ENCODE measurements at places on chromosomes 1 and 21.

DNA sequence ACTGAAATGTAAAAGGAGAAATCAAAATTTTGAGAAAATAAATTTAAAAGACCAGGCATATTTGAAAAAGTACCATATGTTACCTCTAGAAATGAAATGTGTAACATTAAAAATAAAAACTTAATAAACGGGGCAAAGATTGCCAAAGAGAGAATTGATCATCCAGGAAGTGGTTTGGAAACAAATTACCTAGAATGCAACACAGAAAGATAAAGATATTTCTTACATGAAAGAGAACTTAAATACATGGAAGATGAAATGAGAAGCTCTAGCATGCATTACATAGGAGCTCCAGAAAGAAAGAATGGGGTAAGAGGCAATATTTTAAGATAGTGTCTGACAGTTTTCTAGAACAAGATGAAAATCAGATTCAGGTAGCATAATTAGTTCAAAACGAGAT lies 235.9 kb upstream of the IRF2BP2 start:
- DNase-seq = no peak

- no peak for DNase-seq
Observed at GRCh38 chr1:225458222-225458631, 30.4 kb upstream of the LBR start.

DNA sequence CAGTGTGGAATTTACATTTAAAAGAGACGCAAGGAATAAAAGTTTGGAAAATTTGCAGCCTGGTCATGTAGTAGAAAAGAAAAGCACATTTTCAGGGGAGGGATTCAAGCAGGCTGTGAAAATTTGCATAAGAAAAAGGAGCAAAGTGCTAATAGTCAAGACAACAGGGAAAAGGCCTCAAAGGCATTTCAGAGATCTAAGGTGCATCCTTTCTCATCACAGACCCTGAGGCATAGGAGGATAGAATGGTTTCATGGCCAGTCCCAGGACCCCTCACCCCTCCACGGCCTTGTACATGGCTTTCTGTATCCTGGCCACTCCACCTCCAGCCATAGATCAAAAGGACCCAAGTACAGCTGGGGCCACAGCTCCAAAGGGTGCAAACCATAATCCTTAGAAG lies 380.5 kb upstream of the BRINP3 start:
- no peak for DNase-seq

DNA sequence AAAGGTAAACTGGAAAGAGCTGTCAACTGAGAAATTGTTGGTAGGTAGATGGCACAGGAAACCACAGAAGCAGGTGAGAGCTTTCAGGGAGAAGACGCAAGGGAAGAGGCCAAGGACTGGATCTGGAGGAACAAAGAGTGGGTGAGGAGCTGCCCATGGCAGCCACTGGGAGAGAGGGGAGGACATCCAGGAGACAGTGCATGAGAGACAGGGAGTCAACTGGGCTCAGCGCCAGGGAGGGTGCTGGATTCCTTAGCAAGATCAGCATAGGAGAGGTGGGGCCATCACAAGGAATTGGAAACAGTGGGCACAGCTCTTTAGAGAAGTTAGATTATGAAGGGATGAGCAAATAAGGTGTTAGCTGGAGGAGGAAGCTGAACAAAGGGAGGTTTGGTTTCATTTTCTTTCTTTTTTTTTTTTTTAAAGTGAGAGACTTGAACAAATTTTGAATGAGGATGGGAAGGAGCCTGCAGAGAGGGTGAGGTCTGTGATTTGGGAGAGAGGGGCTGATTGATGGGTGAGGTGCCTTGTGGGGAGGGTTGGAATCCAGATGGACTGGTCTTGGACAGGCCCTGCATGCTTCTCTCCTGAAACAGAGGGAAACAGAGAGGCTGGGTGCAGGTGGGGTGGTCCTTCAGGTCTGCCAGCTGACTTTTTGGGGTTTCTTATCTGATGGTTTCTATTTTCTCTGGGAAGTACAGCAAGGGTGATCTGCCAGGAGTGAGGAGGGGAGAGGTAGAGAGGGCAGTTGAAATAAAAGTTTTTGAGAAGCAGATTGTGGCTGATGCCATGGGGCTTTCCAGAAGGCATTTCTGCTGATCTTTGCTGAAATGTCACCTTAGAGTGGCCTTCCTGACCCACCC lies 5.4 kb downstream of the CYP4B1 start:
- no peak for DNase-seq

DNA sequence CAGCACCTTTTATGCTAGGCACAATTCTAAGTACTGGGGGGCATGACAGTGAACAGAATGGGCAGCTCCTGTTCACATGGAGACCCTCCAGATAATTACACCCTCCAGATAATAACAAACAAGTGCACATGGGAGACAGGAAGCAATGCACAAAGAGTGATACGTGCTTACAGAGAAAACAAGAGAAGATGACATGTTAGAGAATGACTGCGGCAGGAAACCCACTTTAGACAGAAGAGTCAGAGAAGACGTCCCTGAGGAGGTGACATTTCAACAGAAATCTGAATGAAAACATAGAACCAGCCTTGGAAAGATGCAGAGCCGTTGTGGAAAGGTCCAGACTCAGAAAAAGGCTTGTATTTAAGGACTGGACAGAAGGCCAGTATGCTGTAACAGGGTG lies 54.7 kb upstream of the ARTN start:
- no peak for DNase-seq

GRCh38 chr1:41742219-41742618 lies 176.5 kb downstream of the HIVEP3 start:
- no peak for DNase-seq

DNA sequence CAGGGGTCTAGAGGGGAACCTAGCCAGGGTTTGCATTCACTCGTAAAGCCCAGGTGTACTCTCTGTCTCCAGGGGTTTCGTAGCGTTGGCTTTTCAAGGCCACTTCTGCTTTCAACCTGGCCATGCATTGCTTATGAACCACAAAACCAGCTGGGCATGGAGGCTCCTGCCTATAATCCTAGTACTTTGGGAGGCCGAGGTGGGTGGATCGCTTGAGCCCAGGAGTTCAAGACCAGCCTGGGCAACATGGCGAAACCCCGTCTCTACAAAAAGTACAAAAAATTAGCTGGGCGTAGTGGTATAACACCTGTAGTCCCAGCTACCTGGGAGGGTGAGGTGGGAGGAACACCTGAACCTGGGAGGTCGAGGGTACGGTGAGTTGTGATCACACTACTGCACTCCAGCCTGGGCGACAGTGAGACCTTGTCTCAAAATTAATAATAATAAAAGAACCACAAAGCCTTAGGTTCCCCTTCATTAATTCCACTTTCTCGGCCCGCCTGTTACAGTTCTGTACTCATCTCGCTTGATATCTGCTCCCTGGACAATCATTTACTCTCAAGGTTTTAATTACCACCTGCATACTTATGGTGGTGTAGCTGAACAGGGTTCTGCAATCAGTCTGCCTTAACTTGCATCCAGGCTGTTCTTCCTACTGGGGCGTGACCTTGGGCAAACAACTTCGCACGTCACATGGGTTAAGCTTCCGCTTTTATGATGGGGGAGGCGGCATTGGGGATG lies 6.1 kb downstream of the SLC16A4 start:
- no peak for DNase-seq

GRCh38 chr1:109225711-109226445 lies 12.2 kb downstream of the SARS1 start:
- DNase-seq = no peak

GRCh38 chr1:189970331-189971230 lies 507.1 kb downstream of the BRINP3 start:
- no peak for DNase-seq
